ENCODE measurements at places on chromosomes 12 and 14.

- H3K27ac ChIP-seq, result no peak overlapping the region
- no peaks in the 10 kb centered on the region for H3K27me3 ChIP-seq
- H3K4me3 ChIP-seq, result no peak overlapping the region
- H3K36me3 ChIP-seq, result no peaks in the 10 kb centered on the region
- H3K4me1 ChIP-seq, result no peaks in the 10 kb centered on the region
- no peak for DNase-seq
Observed at GRCh38 chr12:105878964-105879363, 259.8 kb downstream of the NUAK1 start.

DNA sequence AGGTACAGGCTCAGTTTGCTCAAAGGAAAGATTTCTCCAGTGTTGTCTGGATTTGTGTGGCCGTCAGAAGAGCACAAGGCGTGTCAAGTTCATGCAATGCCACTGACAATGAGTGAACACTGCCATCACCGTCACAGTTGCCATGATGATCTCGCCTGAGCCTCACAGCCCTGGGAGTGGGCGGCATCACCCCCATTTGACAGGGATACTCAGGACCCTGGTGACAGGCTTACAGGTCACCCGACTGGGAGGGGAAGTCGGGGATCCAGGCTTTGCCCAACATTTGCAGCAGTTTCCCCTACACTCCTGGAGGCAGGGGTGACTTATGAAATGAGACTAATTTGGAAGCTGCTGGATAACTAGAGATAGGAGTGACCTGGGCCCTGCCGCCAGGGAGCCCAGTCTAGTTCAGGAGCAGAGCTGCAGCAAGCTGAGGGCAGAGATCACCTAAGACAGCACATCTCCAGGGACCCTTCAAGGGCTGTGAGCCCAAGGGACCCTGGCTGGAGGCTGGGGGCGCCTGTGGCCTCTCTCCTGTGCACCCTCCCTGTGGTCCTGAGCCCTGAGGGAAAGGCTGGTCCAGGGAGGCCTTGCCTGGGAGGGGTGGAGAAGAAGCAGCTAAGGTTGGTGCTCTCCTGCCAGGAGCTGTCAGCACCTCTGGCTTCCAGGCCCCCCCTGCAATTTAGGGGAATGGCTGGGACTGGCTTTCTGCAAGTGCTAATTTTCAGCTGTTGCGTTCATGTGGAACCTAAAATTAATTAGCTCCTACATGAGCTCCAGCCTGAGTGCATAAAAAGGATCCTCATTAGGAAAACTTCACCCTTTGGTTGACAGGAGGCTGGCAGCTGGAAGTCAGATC, 32.4 kb upstream of the BEGAIN start:
- H3K4me1 ChIP-seq, result peaks cover 8% of the 10 kb centered on the region
- DNase-seq, result no peak
- no peak overlapping the region for H3K4me3 ChIP-seq
- no peaks in the 10 kb centered on the region for H3K36me3 ChIP-seq
- peaks cover 12% of the 10 kb centered on the region for H3K27me3 ChIP-seq

- no peaks in the 10 kb centered on the region for H3K4me1 ChIP-seq
- H3K27me3 ChIP-seq, result peaks cover 13% of the 10 kb centered on the region
- H3K36me3 ChIP-seq, result no peaks in the 10 kb centered on the region
- H3K4me3 ChIP-seq, result no peak overlapping the region
- no peak overlapping the region for H3K27ac ChIP-seq
Observed at GRCh38 chr12:124581307-124582107, 14.1 kb upstream of the NCOR2 start.

DNA sequence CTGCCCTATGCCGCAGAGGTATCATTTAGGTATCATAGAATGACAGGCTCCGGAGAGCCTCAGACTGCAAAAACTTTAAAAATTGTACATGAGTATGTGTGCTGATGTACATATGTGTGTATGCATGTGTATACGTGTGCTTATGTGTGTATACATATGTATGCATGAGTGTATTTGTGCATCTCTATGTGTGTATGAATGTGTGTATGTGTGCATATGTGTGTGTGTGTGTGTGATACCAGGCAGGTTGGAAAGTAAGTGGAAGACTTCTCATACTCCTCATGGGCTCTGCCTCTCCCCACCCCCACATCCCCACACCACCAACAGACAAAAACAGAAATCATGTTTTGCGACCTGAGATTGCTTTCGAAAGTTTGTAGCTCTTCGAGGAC, 621 bp upstream of the TMEM117 start:
- peak overlapping the region; percentile 78 for H3K4me3 ChIP-seq
- H3K27me3 ChIP-seq, result peaks cover 22% of the 10 kb centered on the region
- H3K36me3 ChIP-seq, result peaks cover 5% of the 10 kb centered on the region

- H3K27ac ChIP-seq, result no peak overlapping the region
- H3K36me3 ChIP-seq, result no peaks in the 10 kb centered on the region
- no peaks in the 10 kb centered on the region for H3K4me1 ChIP-seq
Observed at GRCh38 chr12:40314927-40315326, 90.1 kb downstream of the LRRK2 start.

DNA sequence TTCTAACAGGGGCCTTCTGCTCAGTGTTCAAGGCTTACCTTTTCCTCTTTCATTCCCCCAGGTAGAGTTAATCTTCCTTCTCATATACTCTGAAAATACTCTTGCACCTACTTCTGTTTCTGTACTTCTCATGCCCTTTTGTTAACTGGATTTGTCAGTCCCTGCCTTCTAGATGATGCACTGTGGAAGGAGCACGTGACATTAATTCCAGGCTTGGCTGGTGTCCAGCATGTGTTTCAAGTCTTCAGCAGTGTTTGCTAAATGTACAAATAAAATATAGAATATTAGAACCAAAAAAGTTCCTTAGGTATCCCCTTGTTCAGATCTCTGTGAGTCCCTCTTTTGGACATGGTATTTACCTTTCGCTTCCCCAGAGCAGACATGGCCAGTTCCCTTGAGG, 27.9 kb upstream of the EVL start:
- H3K27ac ChIP-seq, result no peak overlapping the region
- H3K4me3 ChIP-seq, result no peak overlapping the region
- peaks cover 13% of the 10 kb centered on the region for H3K36me3 ChIP-seq
- DNase-seq, result no peak
- peaks cover 6% of the 10 kb centered on the region for H3K4me1 ChIP-seq
- no peaks in the 10 kb centered on the region for H3K27me3 ChIP-seq

GRCh38 chr12:19431407-19432308, 7.6 kb upstream of the AEBP2 start:
- no peaks in the 10 kb centered on the region for H3K27me3 ChIP-seq
- peak overlapping the region; percentile 67 for H3K4me3 ChIP-seq
- peak overlapping the region; percentile 99 for H3K27ac ChIP-seq
- DNase-seq, result peak; percentile 41

DNA sequence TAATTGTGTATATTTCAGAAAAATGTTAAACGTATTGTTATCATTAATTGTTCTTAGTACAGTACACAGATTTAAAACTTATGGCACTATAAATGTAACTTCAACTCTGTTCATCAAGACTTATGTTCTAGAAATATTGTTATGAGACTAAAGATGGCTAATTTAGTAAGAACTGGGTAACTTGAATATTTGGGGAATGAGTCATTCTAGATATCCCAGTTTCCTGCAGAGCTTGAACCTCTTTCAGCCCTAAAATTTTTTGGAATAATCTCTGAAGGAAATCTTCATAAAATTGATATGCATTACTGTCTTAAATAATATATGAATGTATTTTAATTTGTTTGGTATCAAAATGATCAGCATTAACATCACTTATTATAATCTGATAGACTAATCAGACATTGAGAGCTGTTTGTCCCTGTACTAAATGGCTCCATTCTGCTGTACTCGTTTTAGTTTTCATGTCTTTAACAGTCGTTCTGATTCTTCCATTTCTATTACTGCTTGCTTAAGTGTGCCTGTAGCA, 87.1 kb downstream of the VEZT start:
- no peaks in the 10 kb centered on the region for H3K27me3 ChIP-seq
- peaks cover 13% of the 10 kb centered on the region for H3K36me3 ChIP-seq
- no peaks in the 10 kb centered on the region for H3K4me1 ChIP-seq

GRCh38 chr12:84888861-84889260, 23.7 kb downstream of the SLC6A15 start:
- no peaks in the 10 kb centered on the region for H3K36me3 ChIP-seq
- no peaks in the 10 kb centered on the region for H3K4me1 ChIP-seq
- H3K27me3 ChIP-seq, result no peaks in the 10 kb centered on the region
- no peak overlapping the region for H3K27ac ChIP-seq
- DNase-seq, result no peak
- H3K4me3 ChIP-seq, result no peak overlapping the region

DNA sequence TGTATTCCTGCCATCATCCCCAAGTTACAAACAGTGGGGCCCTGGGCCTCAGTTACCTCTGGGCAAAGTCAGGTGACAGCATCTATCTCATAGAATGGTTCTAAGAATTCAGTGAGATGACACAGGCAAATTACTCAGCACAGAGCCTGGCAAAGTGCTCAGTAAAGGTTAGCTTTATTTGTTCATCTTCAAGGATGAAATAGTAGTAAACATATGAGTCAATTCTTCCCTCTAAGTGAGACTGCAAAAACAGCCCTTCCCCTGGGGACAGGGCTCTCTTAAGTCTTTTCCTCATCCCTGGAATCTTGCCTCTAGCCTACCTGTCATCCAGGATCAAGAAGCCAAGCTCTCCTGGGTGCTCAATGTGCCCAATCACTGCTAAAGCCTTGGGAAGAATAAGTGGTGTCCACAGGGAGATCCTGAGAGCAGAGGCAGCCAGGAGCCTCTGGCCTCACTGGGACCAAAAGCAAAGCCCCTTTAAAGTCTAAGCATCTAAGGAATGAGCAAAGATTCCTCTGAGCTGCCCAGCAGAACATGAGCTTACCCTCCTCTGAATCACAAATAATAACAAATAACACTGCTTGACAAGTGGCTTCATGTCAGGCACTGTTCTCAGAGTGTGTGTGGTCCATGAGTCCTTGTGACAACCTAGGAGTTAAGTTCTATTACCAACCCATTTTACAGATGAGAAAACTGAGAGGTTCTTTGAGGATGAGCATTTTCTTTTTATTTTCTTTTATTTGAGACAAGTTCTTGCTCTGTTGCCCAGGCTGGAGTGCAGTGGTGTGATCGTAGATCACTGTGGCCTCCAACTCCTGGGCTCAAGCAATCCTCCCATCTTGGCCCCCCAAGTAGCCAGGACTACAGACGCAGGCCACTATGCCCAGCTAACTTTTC, 12.1 kb downstream of the NUAK1 start:
- no peak overlapping the region for H3K4me3 ChIP-seq
- H3K27ac ChIP-seq, result no peak overlapping the region
- no peaks in the 10 kb centered on the region for H3K36me3 ChIP-seq
- peaks cover 6% of the 10 kb centered on the region for H3K27me3 ChIP-seq
- H3K4me1 ChIP-seq, result peaks cover 5% of the 10 kb centered on the region

GRCh38 chr14:21168055-21168454, 12.2 kb upstream of the OR5AU1 start:
- no peak overlapping the region for H3K4me3 ChIP-seq
- DNase-seq, result no peak
- no peaks in the 10 kb centered on the region for H3K36me3 ChIP-seq
- H3K27ac ChIP-seq, result no peak overlapping the region
- no peaks in the 10 kb centered on the region for H3K4me1 ChIP-seq

GRCh38 chr14:101962503-101962874, 1.9 kb upstream of the DYNC1H1 start:
- no peak overlapping the region for H3K4me3 ChIP-seq
- peaks cover 2% of the 10 kb centered on the region for H3K27me3 ChIP-seq
- DNase-seq, result no peak
- H3K27ac ChIP-seq, result no peak overlapping the region

- no peaks in the 10 kb centered on the region for H3K4me1 ChIP-seq
- H3K4me3 ChIP-seq, result no peak overlapping the region
- no peak for DNase-seq
- no peak overlapping the region for H3K27ac ChIP-seq
- no peaks in the 10 kb centered on the region for H3K36me3 ChIP-seq
Observed at GRCh38 chr14:33679461-33680225, 271.2 kb downstream of the EGLN3 start.

GRCh38 chr14:60254176-60254575, 5.2 kb downstream of the PPM1A start:
- H3K4me1 ChIP-seq, result peaks cover 42% of the 10 kb centered on the region
- DNase-seq, result no peak
- no peak overlapping the region for H3K27ac ChIP-seq
- H3K27me3 ChIP-seq, result no peaks in the 10 kb centered on the region

- H3K36me3 ChIP-seq, result no peaks in the 10 kb centered on the region
- DNase-seq, result no peak
- no peak overlapping the region for H3K27ac ChIP-seq
- H3K4me3 ChIP-seq, result no peak overlapping the region
- no peaks in the 10 kb centered on the region for H3K4me1 ChIP-seq
Observed at GRCh38 chr12:33438025-33438772, 1.4 kb downstream of the SYT10 start.

GRCh38 chr14:22276913-22277816, 311.9 kb downstream of the DAD1 start:
- no peak for DNase-seq
- no peaks in the 10 kb centered on the region for H3K4me1 ChIP-seq
- no peaks in the 10 kb centered on the region for H3K36me3 ChIP-seq
- H3K4me3 ChIP-seq, result no peak overlapping the region
- no peak overlapping the region for H3K27ac ChIP-seq

- H3K27me3 ChIP-seq, result no peaks in the 10 kb centered on the region
- peaks cover 21% of the 10 kb centered on the region for H3K4me1 ChIP-seq
- H3K27ac ChIP-seq, result no peak overlapping the region
- H3K4me3 ChIP-seq, result no peak overlapping the region
- no peaks in the 10 kb centered on the region for H3K36me3 ChIP-seq
Observed at GRCh38 chr14:39109893-39110715, 4.0 kb upstream of the GEMIN2 start.

DNA sequence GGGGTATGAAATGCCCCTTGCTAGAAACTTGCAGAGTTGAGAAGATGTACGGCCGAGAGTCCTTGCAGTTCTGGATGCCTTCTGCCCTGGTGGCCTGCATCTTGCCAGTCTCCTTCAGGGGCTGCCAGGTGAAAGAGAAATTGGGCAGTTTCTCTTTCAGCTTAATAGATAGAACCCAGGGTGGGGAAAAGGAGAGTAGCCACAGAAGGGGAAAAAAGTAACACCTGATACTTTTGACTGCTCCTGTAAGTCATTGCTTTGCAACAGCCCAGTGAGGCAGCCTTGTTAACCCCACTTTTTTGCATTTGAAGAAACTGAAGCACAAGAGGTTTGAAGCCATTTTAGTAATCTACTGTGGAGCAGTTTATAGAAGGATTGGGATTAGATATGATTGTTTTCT, 27.6 kb downstream of the TDP1 start:
- H3K4me3 ChIP-seq, result no peak overlapping the region
- H3K4me1 ChIP-seq, result no peaks in the 10 kb centered on the region

DNA sequence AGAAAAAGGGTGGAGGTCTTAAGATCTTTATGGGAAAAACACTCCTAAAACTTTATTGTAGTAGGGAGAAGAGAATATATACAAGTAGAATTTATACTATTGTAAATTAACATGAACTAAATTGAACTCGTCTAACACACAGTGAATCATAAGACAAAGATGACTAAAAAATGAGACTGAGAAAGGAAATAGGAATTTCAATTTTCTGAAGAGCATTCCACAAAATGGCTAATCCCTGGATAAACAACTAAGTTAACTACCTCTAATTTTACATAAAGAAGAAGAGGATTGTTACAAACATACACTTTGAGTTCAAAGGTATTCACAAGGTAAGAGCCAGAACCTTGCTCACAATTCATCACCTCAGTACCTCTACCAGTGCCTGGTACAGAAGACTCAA, 2.0 kb downstream of the MAP4K5 start:
- H3K27me3 ChIP-seq, result peaks cover 20% of the 10 kb centered on the region
- peaks cover 10% of the 10 kb centered on the region for H3K36me3 ChIP-seq
- H3K4me3 ChIP-seq, result peak overlapping the region; percentile 92
- no peak for DNase-seq
- H3K27ac ChIP-seq, result no peak overlapping the region
